ENCODE measurements at places on chromosomes 5 and 9.

GRCh38 chr9:35085078-35085477 is 5.3 kb upstream of the FANCG start:
- no peak for DNase-seq

- DNase-seq: no peak
Observed at GRCh38 chr9:113370806-113371325, 5.9 kb downstream of the HDHD3 start.

DNA sequence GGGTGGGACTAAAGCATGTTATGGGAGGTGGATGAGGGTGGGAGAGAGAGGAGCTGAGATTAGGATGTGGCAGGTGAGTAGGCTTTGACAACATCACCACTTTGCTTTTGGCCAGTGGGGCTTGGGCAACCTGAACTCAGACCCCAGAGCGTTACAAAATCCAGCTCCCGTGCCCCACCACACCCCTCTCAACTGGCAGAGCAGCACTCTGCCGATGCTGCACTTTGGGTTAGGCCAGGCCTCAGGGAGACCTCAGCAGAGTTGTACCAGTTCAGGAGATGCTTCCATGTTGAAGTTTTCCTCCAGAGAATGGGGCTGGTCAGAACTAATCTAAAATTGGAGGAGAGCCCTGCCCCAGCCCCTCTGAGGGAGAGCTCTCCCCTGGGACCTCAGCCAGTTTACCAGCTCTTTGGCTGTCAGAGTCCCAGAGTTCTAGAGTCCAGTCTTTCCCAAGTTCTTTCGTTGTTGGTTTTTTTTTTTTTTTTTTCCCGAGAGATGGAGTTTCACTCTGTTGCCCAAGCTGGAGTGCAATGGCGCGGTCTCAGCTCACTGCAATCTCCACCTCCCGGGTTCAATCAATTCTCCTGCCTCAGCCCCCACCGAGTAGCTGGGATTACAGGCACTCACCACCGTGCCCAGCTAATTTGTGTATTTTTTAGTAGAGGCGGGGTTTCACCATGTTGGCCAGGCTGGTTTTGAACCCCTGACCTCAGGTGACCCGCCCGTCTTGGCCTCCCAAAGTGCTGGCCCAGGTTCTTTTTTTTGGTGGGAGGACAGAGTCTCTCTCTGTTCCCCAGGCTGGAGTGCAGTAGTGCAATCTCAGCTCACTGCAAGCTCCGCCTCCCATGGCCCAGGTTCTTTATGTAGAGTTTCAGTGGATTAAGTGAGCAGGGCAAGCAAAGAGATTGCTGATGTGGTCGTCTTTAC is 17.8 kb downstream of the NUDT2 start:
- DNase-seq: no peak

DNA sequence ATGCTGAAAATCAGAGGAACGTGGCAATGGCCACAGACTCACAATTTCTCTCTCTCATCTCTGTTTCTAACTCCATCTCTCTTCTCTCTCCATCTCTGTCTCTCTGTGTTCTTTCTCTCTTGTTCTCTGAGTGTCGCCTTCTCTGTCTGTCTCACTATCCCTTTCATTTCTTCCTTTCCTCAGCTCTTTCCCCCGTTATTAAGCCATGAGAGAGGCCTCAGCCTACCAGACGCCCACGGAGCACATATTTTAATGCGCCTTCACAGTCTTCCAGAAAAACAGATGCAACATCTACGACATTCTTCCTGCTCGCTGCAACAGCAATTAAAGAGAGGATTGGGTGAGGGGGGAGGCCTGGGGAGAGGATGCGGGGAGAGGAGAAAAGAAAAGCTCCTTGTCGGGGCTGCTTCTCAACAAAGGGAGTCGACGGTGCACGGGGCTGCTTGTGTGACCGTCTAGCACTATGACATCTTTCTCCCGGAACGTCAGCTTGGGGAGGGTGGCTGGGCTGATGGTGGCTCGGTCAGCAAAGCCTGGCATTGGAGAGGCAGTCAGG is 37.7 kb upstream of the NEURL1B start:
- DNase-seq: no peak

DNA sequence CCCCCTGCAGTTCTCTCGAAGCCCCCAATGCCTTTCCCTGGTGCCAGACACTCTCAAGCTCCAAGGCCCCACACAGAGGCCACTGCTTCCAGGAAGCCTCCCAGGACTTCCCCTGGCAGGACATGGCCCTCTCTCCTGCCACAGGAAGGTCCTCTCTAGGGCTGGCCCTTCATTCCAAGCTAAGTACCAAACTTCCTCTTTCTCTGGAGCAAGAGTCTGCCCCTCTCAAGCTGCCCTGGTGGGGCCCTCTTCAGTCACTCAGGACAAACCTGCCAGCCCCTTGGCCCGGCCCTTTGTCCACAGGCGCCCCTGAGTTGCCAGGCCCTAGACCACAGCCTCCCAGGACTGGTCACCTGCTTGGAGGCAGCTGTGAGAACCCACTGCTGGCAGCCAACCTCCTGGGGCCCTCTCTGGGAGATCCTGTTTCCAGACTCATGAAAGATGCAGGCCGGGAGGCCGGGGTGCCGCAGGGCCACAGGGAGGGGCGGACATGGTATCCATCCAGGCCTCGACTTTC is 6.6 kb downstream of the NINJ1 start:
- DNase-seq: no peak

GRCh38 chr5:91416491-91416890 is 33.4 kb upstream of the ARRDC3 start:
- no peak for DNase-seq

All from activated CD4-positive, alpha-beta T cell treated with anti-CD3 and anti-CD28 coated beads, Interleukin-2, amount 50 U/mL, for 4 hours (primary cell).